Activated T-helper 1 cell treated with anti-CD3 and anti-CD28 coated beads, Interleukin-12 subunit alpha, Interleukin-12 subunit beta, Interleukin-2, Interleukin-4 antibody, amounts not matched to agents 30 ng/mL and 10 ng/mL and 1 ng/mL, durations not matched to agents 14 hours and 24 hours and 36 hours (primary cell): ENCODE measurements at places on chromosomes 7 and 10.

- no peak for DNase-seq
Observed at GRCh38 chr7:6382817-6383216, 64.9 kb downstream of the DAGLB start.

DNA sequence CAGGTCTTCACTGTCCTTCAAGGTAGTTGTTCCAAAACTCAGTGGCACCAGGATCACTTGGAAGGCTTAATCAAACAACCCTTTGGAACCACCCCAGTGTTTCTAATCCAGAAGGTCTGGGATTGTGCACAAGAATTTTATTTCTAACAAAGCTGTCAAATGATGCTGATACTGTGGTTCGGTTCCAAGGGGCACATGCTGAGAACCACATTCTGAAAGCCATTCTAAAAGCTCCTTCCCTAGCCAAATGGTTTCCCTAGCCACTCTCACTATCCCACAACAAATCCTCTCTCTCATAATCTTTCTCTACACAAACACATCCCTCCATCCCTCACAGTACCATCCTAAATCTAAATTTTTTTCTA is 52.1 kb downstream of the MACC1 start:
- DNase-seq = no peak

DNA sequence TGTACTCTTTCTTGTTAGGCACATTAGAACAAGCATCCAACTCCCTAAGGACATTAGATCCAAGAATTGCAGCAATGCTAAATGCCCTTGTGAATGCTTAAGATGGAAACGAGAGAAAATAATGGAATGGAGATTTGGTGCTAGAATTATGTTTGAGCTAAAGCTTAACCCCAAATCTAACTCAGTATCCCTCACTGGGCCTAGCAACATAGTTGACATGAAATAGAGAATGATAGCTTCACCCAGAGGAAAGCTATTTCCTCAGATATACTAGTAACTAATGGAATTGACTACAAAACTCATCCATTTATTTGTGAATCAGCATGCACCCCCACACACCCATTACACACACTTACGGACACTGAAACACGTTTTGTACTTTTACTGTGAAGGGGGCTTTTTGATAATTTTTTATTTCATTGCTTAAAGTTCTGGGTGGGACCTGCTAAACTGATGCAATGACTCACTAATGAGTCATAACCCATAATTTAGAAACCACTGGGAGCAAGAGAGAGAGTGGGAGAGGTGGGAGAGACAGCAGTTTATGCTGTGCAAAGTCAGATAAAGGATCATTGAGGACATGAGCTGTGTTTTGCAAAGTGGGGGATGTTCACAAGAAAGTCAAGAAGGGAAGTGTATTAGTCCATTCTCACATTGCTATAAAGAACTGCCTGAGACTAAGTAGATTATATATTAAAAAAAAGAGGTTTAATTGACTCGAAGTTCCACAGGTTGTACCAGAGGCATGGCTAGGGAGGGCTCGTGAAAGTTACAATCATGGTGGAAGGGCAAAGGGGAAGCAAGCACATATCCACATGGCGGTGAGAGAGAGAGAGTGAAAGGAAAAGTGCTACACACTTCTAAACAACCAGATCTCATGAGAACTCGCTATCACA is 382.7 kb downstream of the SFMBT2 start:
- DNase-seq = no peak

DNA sequence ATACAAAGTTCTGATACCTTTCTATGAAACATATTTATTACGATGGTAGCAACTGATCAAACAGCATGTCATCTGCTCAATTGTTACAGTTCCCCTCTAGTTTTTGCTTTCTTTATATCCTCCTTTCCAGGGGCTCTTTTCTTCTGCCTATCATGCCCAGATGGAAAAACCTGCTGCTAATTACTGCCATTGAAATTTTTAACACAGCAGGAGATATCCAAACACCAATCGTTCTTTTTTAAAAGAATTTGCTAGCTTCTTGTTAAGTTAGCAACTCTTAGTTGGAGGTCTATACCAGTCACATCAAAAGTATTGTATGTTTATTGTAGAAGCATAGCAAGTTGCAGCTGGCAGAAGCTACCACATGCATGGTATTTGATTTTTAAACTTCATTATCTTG is 768.5 kb downstream of the NXPH1 start:
- no peak for DNase-seq
